GM12878 (cell line): ENCODE measurements at places on chromosomes 7 and 10. TPM values are rescaled to one million over a fixed set of nuclear protein-coding genes. Genes with fewer than 3 reads are reported as not detected.

LIPN gene
- not detected in 2 replicates for total RNA-seq

- H3K27me3 ChIP-seq: no peaks in the 10 kb centered on the region
- no peak for DNase-seq
- no peaks in the 10 kb centered on the region for H3K4me1 ChIP-seq
- no peak overlapping the region for H3K4me3 ChIP-seq
- H3K27ac ChIP-seq: no peak overlapping the region
These were observed 479.7 kb downstream of the DNAJB9 start for GRCh38 chr7:109049366-109049765.

- H3K4me1 ChIP-seq: no peaks in the 10 kb centered on the region
- H3K36me3 ChIP-seq: no peaks in the 10 kb centered on the region
- no peak overlapping the region for H3K4me3 ChIP-seq
- no peak for DNase-seq
- no peak overlapping the region for H3K27ac ChIP-seq
These were observed 83.7 kb upstream of the CCDC71L start for GRCh38 chr7:106744563-106745091.

- H3K4me3 ChIP-seq: no peak overlapping the region
- DNase-seq: no peak
- H3K4me1 ChIP-seq: no peaks in the 10 kb centered on the region
- no peaks in the 10 kb centered on the region for H3K36me3 ChIP-seq
- no peak overlapping the region for H3K27ac ChIP-seq
These were observed 256.3 kb downstream of the ARL4A start for GRCh38 chr7:12943781-12944180.
